ENCODE measurements at places on chromosomes 11 and 22.
A peak's percentile ranks its signal among the peaks of the same experiment; 100 is the strongest.

DNA sequence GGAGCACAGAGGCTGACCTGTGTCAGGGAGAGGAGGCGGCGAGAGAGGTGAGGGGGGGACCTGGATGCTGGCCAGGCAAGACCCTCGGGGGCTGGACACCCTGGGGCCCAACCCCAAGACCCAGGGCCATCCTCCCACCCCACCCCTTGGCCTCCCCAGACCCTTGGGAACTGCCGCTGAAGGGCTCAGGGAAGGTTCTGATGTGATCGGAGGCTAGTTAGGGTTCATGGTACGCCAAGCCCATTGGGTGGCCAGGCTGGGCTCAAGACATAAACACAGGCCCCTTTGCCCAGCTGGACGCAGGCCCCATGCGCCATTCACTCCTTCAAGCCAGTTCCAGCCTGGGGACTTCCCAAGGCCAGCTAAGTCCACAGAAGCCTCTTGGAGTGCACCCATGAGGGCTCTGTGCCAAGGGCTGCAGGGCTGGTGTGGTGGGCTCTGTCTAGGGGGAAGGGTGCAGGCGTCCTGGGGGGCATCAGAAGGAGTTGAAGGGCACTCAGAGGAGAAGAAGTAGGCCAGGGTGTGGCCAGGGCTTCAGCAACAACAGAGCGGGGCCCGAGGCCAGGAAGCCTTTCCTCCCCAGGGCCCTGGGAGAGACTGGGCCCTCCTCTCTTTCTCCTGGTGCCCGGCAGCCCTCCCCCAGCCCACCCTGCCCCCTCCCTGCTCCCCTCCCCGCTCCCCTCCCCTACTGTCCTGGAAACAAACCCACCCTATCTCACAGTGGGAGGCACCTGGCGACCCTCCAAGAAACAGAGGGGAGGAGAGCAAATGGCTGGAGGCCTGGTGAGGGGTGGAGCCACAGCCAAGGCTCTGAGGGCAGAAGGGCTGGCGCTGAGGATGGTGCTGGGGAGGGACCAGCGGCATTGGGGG is 12.9 kb downstream of the TSPAN32 start:
- peak; percentile 89 for DNase-seq

- no peak for DNase-seq
Measured at GRCh38 chr22:45238957-45239680, 1.6 kb downstream of the KIAA0930 start.

DNA sequence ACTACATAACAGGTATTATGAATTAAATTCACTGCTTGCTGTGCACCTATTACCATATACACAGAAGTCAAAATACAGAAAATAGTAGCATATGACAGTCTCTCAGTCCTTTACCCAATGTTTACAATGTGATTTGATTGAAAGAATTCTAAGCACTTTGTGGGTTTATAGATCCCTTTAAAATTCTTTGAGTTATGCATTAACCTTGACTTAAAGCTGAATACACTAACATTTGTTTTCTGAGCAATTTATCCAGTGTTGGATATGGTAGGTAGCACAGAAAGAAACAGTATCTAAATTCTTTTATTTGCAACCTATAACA is 230.8 kb upstream of the DDI1 start:
- no peak for DNase-seq

GRCh38 chr11:80816966-80817365 is 1376.1 kb upstream of the TENM4 start:
- DNase-seq, result no peak

DNA sequence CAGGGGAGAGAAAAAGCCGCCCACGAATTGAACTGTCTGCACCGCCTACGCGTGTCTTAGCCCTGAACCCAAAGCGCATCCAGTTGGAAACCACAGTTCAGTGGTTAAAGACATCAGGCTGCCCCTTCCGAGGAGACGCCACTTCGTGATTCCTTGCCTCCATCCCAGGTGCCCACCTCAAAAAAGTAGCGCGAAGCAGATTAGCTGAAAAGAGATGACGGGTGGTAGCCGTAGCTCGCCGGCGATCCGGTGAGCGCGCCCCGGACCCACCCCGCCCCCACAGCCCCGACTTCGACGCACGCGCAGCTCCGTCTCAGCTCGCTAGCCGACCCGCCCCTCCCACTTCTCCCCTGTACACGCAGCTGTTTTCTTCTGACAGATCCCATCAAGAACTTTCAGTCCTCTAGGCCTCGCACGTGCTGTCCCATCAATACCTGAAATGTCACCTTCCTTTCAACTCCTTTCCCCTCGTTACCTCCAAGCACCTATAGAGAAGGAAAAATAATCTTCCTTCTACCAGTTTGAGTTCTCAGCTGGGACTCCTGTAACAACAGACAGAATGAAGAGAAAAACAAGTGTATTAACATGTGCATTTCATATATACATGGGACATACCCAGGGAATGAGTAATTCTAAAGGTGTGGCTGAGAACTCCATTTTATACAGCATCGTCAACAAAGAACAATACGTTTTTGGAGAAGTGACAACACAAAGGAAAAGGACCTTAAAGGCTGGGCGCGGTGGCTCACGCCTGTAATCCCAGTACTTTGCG is 49.5 kb downstream of the OR4D9 start:
- DNase-seq, result peak; percentile 86

DNA sequence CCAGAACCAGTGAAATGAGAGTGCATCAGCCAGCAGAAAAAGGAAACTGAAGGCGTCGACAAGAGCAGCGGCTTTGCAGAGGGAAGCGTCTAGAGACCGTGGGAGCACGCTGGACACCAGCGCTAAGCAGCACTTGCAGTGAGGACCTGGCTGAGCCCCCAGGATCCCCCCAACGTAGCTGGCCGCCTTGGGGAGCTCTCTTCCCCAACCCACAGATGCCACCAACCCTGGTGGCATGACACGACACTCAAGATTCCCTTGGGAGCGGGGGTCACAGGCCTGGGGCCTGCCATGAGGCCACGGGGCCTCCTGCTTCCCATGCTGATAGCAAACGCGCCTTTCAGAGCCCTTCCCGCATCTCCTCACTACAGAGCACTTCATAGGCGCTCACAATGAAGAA is 13.4 kb upstream of the TESMIN start:
- DNase-seq, result no peak

DNA sequence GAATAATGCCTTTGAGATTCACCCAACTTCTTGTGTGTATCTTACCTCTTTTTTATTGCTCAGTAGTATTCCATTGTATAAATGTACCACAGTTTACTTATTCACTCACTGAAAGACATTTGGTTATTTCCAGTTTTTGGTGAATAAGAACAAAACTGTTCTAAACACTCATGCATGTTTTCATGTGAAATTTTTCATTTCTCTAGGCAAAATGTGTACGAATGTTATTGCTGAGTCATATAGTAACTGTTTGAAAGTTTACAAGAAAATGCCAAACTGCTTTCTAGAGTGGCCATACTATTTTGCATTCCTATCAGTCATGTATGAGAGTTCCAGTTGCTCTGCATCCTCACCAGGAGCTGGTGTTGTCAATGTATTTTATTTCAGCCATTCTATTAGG is 8.8 kb upstream of the EMSY start:
- no peak for DNase-seq

- no peak for DNase-seq
Measured at GRCh38 chr11:22699388-22699787, 33.0 kb downstream of the GAS2 start.

DNA sequence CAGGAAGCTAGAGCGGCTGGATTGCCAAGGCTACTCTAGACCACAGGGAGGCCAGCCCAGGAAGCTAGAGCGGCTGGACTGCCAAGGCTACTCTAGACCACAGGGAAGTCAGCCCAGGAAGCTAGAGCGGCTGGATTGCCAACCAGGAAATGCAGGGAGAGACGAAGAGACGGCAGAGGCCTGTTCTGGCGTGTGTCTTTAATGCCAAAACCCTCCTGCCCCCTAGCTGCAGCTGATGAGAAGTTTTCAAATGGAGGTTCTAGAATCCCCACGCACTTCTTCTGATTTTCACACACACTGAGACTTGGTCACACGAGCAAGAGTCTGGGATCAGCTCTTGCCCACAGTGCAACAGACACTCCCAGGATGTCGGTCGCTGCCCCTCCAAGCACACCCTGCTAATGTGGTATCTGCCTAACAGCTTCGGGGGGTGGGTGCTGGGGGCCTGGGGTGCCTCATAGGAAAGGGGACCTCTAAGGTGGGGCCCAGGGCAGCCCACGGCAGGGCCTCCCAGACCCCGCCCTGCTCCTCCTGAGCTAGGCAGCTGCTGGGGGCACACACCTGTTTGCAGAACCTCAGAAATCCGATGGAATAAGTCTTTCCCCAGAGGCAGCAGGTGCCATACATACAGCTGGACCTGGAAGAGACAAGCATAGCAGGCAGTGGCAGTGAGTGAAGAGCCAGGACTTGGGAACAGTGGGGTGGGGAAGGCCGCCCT is 28.5 kb downstream of the MAFF start:
- peak; percentile 25 for DNase-seq

- DNase-seq, result peak; percentile 82
Measured at GRCh38 chr11:115623021-115623451, 118.8 kb upstream of the CADM1 start.

DNA sequence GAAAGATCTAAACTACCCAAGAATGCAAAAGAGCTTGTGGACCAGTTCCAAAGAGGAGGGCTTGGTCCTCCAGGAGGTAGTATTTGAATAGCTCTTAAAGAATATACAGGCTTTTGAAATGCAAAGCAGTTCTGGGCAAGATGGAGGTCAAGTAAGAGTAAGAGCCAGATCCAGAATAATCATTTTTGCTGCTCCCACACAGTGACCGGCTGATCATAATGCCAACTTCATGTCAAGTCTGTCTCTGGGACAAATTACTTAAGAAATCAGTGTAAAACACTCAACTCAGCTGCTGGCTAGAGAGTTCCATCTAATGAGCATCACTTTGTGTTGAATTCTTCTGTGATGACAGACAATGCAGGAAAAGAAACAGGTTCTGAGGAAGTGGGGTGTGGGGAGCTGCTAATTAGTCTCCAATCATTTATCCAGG is 250.9 kb upstream of the NARS2 start:
- DNase-seq, result peak; percentile 21

GRCh38 chr22:21920341-21921183 is 32.1 kb downstream of the PPM1F start:
- no peak for DNase-seq

DNA sequence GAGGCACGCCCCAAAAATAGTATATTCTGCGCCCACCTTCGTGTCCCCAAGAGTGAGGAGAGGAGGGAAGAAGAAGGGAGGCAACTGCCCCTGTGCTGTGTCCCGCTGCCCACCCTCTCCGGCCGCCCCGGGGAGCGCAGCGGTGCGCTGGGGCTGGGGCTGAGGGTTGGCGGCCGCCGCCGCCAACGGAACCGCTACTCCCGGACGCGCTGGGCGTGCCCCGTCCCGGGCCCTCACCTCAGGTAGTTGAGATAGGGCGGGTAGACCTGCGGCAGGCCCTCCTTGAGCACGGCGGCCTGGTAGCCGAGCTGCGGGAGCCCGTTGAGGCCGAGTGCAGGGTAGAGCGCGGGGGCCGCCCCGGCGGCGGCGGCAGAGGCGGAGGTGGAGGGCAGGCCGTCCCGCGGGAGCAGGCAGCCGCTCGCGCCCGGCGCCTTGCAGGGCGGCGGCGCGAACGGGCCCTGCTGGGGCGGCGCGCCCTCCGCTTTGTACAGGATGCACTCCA is 2.4 kb downstream of the PGR start:
- no peak for DNase-seq

DNA sequence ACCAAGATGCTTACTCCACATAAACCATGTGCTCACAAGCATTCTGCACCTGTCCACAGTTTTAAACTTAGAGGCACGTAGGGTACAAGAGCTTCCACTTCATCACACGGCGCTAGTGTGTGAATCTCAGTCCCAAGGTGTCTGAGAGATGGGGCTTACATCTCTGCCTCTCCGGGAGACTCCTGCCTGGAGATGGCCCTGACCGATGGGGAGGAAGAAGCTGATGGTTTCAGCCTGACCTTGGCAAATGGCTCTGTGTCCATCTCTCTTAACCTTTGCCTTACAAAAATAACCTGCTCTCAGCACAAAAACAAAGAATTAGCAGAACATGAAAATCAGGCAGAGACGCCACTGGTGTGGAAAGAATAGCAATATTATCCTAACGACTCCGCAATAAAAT is 559.3 kb upstream of the B3GAT1 start:
- no peak for DNase-seq

DNA sequence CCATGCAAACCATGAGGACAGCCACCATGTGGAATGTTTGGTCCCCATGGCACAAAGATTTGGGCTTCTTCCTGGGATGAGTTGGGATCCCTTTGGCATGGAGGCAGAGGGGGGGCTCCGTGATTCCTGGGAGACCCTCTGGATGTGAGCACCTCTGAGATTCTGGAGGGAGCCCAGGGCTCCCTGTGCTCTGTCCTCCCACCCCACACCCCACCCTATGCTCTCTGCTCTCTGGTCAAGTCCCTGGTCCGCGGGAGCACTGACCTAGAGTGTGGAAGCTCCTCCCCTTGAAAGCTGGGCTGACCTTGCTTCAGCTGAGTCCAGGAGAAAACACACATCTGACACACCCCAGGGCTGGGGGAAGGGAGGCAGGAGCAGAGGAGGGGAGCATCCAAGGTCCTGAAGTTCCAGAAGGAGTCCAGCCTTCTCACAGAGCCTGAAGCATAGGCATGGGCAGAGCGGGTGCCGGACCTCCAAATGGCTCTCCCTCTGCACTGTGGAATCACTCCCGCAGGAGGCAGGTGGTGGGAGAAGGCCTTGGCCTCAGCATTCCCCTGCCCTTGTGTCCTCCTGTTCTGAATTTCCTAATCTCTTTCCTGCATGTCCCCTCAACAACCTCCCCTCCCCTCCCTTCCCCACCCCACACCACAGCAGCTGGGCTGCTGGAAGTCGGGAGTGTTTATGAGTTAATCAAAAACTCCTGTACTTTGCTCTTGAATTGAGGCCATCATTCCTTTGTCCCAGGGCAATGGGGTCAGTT is 25.7 kb upstream of the OAF start:
- peak; percentile 92 for DNase-seq

DNA sequence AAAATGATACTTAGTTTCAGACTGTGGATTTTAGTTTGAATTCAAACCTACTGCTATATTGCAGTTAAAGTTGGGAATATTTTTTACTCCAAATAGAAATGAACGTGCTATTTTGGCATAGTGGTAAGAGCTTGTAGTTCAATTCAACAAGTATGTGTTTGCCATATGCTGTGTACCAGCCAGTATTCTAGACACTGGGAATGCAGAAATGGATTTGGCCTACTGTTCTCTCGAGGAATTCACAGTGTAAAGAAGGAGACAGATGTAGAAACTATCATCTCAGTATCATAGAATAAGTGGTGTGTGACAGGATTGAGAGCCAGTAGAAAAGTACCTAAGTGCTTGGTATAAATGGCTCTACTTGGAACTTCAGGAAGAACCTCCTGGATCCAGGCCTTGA is 80.4 kb downstream of the ATXN10 start:
- DNase-seq, result no peak

GRCh38 chr11:58490827-58491226 is 17.1 kb downstream of the OR5B21 start:
- no peak for DNase-seq

DNA sequence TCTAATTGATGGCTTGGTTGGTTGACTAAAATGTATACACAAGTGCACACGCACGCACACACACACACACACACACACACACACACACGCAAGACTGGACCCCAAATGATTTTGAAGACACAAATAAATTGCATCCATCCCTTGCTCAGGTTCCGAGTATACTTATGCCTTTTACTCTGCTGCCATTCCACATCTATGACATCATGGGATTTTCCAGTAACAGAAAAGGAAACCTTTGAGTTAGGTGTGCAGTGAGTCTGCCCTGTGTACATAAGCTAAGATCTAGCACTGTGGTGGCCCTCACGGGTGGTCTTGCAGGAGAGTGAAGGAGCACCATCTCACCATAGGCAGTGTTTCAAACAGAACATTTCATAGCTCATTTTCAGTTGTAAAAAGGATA is 20.5 kb upstream of the LARGE1 start:
- DNase-seq, result no peak
